ENCODE measurements at places on chromosomes 7 and 10. TPM values are rescaled to one million over a fixed set of nuclear protein-coding genes. Genes with fewer than 3 reads are reported as not detected.
A peak's percentile ranks its signal among the peaks of the same experiment; 100 is the strongest.

Gene TMEM229A
- total RNA-seq, result 2.8 TPM

Gene NRG3
- 2.5 TPM for total RNA-seq

Gene SOSTDC1
- 18.7 TPM for total RNA-seq

GRCh38 chr10:63480237-63480636 lies 14.5 kb upstream of the JMJD1C start:
- H3K27me3 ChIP-seq, result no peaks in the 10 kb centered on the region
- no peaks in the 10 kb centered on the region for H3K36me3 ChIP-seq
- H3K4me3 ChIP-seq, result no peak overlapping the region
- no peak overlapping the region for H3K27ac ChIP-seq
- peaks cover 43% of the 10 kb centered on the region for H3K4me1 ChIP-seq

DNA sequence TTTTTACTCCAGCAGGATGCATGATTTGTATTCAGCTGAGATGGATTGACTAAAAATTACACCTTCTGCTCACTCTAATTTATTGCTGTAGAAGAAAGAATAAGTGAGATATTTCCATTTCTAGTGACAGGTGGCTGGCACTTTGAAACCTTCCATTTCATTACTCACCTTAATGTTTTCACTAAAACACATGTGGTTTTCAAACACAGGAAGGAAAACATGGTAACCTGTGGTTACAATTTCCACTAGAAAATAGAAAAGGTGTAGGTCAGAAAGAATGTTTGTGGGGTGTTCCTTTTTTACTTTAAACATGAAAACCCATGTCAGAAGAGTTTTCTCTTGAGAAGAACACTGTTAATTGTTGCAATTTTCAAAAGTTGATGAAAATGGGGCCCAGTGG lies 12.0 kb upstream of the PRKCQ start:
- H3K4me3 ChIP-seq, result no peak overlapping the region
- no peaks in the 10 kb centered on the region for H3K27me3 ChIP-seq
- DNase-seq, result peak; percentile 40
- H3K36me3 ChIP-seq, result no peaks in the 10 kb centered on the region
- H3K27ac ChIP-seq, result no peak overlapping the region

DNA sequence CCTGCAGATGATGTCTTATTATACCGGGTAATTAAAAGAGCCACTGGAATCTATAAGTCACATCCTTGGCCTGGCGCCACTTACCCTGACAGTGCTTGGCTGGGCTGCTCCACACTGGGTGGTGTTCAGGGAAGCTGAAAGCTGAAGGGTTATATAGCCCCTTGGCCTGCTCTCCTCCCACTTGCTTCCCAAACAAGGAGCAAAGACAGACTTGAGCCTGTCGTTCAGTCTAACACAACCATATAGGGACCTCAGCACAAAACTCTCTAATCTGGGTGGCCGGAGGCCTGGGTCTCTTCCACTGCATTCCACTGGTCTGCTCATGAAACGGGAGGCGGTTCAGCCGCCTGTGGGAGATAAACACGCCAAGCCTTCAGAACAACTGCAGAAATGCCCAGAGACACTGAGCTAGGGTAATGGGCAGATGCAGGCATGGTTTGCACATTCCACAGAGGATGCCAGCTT lies at the start of gene ACTA2:
Gene ACTA2 (minus strand): TSS at position 127 of the 465 bp plus-strand sequence. CDS start 3,843 bp downstream, outside the sequence.
- peak within 1 kb of the TSS; percentile 84 for H3K27ac ChIP-seq
- no peaks in the 10 kb centered on the region for H3K27me3 ChIP-seq
- H3K4me3 ChIP-seq, result peak within 1 kb of the TSS; percentile 48
- H3K36me3 ChIP-seq, result peaks cover 15% of the 10 kb centered on the region

DNA sequence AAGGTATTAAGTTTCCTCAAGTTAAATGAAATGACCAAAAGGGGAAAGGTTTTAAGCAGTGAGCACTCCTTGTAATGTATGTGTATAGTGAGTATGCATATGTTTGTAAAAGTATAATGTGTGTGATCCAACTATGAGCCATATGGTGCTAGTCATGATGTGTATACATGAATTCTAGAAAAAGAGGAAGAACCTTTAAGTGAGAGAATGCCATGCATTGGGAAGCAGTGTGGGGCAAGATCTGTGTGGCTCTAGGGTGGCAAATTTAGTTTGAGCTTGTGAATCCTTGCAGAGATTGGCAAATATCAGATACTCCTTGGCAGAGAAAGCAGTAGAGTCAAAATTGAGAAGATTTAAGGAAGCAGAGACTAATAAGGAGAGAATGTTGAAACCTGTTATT lies 435.0 kb downstream of the AUTS2 start:
- no peak overlapping the region for H3K4me3 ChIP-seq
- H3K4me1 ChIP-seq, result no peaks in the 10 kb centered on the region
- H3K27me3 ChIP-seq, result no peaks in the 10 kb centered on the region
- H3K36me3 ChIP-seq, result no peaks in the 10 kb centered on the region

DNA sequence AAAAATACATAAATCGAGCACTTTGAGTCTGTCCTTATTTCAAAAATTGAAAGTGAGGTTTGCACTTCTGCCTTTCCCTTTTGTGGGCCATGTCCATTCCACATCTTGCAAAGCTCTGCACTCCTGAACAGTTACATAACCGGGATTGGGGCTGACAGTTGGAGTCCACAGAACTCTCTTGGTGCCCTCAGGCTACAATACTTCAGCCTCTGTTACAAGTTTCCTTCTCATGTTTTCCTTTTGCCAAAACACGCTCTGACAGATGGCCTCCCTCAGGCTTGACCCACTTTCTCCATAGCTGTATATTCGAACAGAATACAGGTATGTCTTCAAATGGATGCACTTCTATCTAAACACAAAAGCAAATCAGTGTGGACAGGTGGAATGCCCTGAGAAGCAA lies 335.9 kb downstream of the WDR37 start:
- no peaks in the 10 kb centered on the region for H3K36me3 ChIP-seq
- no peaks in the 10 kb centered on the region for H3K27me3 ChIP-seq
- no peak overlapping the region for H3K27ac ChIP-seq
- H3K4me1 ChIP-seq, result no peaks in the 10 kb centered on the region
- H3K4me3 ChIP-seq, result no peak overlapping the region
- DNase-seq, result no peak

GRCh38 chr10:9853405-9854355 lies 1164.0 kb upstream of the CELF2 start:
- no peak for DNase-seq
- no peak overlapping the region for H3K27ac ChIP-seq
- no peaks in the 10 kb centered on the region for H3K36me3 ChIP-seq
- H3K4me1 ChIP-seq, result no peaks in the 10 kb centered on the region

DNA sequence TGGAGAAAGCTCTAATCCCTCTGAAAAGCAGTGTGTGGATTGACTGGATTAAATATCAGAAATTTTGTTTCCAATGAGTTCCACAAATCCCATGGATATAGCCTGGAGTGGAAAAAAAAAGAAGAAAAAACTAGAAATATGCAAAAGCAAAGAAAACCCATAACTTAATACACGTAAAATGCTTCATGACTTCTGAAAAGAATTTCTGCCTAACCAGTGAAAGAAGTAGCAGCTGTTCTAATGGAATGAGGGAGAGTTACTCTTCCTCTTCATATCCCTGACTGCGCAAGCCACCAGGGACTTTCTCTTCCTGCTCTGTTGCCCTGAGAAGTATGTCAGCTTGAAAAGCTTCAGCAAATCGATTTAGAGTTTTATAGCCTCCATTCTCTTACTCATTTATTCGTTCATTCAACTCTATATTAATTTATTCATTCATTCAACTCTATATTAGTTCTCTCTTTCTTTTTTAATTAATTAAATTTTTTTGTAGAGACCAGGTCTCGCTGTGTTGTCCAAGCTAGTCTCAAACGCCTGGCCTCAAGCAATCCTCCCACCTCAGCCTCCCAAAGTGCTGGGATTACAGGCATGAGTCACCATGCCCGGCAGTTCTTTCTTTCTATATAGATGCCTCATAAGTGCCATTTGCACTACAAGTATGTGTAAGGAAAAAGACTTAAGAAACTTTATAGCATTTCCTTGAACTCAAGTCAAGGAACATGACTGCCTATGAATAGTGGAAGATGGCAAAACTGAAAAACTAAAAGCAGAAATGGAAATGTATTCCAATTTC lies 447.3 kb upstream of the NRP1 start:
- H3K36me3 ChIP-seq, result no peaks in the 10 kb centered on the region
- H3K4me1 ChIP-seq, result no peaks in the 10 kb centered on the region
- H3K4me3 ChIP-seq, result no peak overlapping the region
- no peak overlapping the region for H3K27ac ChIP-seq

Measured in stomach (tissue), 19 donors.